Activated CD4-positive, alpha-beta T cell treated with anti-CD3 and anti-CD28 coated beads, Interleukin-10, Interleukin-2, amounts not matched to agents 100 ng/mL and 50 ng/mL, durations not matched to agents 16 hours and 8 hours (primary cell): ENCODE measurements at places on chromosomes 12 and 14.
A peak's percentile ranks its signal among the peaks of the same experiment; 100 is the strongest.

- DNase-seq = no peak
These were observed 118.8 kb downstream of the LLPH start for GRCh38 chr12:66011731-66012130.

DNA sequence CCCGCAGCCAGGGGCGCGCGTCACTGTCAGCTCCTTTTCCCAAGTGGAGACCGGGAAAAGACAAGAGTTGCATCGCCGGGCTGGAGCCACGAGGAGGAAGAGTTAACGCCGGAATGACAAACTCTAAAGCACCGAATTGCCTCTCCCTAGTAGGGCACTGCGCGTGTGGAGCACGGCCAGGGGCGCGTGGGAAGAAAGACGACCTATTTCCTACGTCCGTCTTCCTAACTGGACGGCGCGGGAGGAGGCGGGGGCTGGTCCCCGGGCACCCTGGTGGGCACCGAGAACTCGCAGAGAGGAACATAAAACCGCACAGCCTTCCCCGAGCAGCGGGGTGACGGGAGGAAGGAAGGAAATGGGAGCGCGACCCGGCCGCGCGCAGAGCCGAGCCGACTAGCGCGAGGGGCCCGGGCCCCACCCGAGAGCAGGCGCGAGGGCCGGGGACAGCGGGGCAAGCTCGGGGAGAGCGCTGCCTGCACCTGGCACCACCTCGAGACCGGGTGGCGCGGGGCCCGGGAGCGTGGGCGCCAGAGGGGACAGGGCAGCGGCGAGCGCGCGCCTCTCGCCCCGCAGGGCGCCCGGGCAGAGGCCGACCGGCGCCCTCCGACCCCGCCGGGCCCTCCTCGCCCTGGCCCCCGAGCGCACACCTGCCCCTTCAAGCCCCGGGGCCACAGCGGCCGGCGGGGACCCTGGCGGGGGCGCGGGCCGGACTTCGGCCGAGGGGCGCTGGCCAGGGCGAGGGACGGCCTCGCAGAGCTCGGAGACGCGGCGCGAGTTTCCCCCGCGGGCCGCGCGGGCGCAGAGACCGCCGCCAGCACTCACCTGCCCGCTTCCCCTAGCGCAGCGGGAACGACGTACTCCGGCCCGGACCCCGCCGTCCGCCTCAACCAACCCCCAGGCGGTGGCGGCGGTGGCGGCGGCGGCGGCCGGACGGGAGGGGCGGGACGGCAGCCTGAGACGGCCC is at the start of gene SETD3:
Gene SETD3, minus strand, starts transcription at position 954 of the 964 bp plus-strand sequence. CDS start 15,054 bp downstream, outside the sequence.
- peak; percentile 45 for DNase-seq

- DNase-seq = no peak
These were observed 190.9 kb upstream of the RASSF8 start for GRCh38 chr12:25767606-25768005.

GRCh38 chr12:78383414-78383813 is 481.2 kb upstream of the SYT1 start:
- DNase-seq = no peak

DNA sequence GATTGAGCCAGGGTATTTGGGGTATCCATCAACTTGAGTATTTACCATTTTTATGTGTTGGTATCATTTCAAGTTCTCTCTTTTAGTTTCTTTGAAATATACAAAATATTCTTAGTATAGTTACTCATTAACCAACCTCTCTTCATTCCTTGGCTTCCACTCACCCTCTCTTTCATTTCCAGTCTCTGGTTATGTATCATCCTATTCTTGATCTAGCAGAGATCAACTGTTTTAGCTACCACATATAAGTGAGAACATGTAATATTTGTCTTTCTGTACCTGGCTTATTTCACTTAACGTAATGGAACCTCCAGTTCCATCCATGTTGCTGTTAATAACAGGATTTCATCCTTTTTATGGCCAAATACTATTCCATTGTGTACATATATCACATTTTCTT is 86.9 kb downstream of the DACT1 start:
- peak; percentile 23 for DNase-seq

DNA sequence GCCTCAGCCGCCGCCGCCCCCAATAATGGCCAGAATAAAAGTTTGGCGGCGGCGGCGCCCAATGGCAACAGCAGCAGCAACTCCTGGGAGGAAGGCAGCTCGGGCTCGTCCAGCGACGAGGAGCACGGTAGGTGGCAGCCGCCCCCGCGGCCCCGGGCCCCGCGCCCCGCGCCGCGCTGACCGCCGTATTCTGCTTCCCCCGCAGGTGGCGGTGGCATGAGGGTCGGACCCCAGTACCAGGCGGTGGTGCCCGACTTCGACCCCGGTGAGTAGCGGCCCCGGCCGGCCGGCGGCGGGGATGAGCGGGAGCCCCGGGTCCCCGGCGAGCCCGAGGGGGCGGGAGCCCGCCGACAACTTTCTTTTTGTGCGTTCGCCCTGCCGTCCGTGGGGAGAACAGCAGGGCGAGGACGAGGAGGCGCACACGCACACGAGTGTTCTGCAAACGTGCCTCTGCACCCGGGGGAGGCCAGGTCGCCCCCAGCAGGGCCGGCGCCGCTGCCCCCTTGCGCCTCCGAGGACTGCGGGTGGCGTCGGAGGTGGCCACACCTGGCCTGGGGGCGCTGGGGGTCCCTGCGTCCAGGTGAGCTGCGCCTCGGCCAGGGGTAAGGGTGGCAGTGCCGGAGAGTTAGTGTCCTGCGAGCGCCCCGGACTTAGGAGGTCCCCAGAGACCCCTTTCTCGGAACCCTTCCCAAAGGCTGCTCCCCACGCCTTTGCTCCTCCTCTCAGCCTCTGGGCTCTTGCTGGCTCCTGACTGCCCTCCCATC is 794 bp downstream of the RCOR1 start:
- DNase-seq = peak; percentile 51

DNA sequence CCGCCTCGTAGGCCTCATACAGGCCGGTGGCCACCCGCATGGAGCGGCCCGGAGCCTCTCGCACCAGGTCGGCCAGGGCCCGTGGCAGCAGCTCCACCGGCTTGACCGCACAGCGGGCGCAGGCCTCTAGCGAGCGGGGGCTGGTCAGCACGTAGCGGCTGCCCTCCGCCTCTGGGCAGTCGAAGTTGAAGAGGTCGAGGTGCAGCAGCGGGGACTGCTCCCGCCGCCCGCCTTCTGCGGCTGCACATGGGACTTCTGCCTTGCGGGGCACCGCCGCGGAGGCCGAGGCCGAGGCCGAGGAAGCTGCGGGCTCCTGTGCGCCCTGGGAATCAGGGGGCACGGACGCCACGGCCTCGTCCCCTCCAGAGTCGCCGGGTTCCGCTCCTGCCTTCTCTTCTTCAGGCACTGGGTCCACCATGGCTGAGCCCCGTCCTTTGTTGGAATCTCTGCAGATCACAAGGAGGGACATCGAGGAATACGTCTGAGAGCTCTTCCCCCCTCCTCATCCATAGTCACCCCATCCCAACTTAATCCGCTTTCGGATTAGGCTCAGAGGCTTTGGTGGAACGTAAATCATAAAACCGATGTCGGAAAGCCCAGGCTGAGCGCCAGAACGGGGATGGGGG is 1.4 kb downstream of the CCDC177 start:
- no peak for DNase-seq

GRCh38 chr12:106245767-106246166 is 2.1 kb downstream of the CKAP4 start:
- no peak for DNase-seq

DNA sequence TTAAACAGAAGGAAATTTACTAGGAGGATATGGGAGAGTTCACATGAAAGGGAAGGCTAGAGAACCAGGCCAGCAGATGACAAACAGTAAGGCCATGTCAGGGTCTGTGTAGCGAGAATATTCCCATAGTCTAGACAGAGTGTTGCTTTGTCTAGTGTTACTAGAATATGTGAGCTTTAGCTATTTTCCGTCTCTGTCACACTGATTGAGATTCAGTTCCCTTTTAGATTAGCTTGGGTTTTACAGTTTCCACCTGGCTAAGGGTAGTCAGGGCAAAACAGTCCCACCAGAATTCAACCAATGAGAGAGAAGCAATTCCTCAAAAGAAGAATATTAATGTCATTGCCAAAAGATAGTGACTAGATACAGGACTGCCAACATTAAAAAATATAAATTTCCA is 82.8 kb upstream of the MDM1 start:
- no peak for DNase-seq

GRCh38 chr14:96711559-96712267 is 85.5 kb upstream of the VRK1 start:
- no peak for DNase-seq
